Astrocyte (in vitro differentiated cells and primary cell): ENCODE measurements at places on chromosomes 1 and 21.

DNA sequence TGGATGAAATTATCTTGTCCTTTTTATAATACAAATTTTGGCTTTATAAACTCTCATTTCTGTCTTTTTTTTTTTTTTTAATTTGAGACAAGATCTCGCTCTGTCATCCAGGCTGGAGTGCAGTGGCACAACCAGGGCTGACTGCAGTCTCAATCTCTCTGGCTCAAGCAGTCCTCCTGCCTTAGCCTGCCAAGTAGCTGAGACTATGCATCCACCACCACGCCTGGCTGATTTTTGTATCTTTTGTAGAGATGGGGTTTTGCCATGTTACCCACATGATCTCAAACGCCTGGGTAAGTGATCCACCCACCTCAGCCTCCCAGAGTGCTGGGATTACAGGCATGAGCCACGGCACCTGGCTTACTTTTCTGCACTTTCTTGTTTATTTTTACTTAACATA is 7.5 kb downstream of the TOR1AIP1 start:
- no peak for DNase-seq

DNA sequence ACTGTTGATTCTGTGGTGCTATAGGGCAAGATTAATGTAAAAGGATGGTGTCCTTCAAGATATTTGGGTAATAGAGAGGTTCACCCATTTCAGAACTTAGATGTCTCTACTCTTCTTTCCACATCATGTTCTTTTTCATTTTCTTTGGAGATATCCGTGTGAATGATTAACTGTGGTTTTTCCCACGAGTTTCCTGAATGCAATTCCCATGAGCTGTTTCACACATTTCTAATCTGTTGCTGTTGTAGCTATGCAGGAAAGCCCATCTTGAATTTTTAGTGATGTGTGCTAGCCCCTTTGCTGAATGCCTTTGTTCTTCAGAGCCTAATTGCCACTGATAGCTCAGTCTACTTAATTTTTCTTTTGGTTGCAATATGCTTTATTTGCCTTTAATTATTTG is 27.6 kb downstream of the SNX27 start:
- peak; percentile 76 for DNase-seq

DNA sequence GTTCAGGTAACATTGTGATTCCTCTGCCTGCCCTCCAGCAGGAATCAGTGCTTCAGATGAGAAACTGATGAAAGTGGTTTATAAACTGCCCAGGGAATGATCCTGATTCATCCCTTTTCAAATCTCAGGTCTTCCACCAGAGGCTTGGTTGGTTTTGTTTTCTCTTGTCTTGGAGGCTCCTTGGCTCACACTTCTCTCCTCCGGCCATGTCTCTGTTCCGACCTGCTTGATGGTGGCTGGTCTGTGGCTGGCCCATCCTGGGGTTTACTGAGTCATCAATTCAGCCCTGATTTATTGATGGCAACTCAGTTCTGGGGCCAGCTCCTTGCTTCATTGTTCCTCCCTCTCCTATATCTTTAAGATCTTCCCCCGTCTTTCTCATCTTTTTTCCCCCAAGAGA is 56.6 kb upstream of the SLC2A1 start:
- DNase-seq: no peak

DNA sequence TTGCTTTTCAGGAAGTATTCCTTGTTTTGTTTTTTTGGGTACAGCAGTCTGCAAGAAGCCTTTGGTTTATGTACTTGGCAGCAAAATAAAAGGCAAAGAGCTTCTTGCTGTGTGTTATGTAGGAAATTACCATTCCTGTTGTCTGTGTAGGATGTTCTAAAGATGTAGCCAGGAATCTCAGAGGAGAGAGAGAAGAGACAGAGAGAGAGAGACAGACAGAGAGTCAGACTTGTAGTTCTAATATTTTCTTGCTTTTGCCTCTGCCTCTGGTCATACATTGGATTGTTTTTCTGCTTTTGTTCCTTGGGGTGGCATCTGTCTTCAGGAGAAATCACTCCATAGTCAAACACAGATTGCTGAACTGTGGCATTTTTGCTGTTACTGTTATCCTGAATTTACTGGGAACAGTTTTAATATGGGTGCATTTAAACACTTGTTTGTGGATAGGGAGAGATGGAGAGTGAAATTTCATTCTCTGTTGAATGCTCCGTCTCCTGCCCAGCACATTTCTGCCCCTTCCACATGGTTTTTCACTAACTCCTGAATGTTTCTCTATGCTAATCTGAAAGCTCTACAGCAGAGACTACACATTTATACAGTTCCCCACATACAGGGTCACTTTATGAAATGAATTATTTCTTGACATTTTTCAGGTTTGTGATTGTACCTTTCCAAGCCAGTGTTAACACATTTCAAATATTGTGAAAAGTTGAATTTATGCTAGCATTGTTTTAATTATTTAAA is 49.8 kb downstream of the POU2F1 start:
- DNase-seq: no peak

GRCh38 chr1:36203554-36204346 is 20.5 kb upstream of the THRAP3 start:
- peak; percentile 42 for DNase-seq

- DNase-seq: no peak
Measured at GRCh38 chr1:150560576-150561253, 11.5 kb downstream of the ADAMTSL4 start.

GRCh38 chr1:154831462-154831861 is 38.6 kb downstream of the KCNN3 start:
- no peak for DNase-seq

- no peak for DNase-seq
Measured at GRCh38 chr1:203772836-203773235, 7.9 kb downstream of the LAX1 start.

DNA sequence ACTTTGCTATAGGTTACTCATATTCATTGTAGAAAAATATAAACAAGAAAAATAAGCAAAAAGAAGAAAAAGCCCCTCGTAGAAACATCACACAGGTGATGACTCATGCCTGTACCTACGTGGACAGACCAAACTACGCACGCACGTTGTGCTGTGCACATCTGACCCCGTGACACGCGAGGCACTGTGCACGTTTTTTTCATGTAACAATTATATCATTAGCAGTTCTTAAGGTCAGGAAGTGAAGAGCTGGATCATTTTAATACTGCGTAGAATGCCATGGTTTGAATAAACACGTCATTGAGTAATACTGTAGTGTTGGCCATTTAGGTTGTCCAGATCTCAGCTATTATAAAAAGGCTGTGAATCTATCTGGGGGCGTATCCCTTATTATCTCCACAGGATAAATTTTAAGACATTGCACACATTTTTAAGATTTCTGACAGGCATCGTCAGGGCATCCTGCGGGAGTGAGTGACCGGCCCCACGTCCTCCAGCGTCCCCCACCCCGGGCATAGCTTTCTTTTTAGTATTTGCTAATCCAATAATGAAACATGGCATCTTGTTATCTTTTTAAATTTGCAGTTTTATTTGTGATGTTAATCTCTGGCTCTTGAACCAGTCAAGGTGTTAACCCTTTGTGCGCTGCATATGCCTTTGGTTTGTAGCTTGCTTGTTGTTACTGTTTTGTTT is 23.4 kb upstream of the ADARB1 start:
- peak; percentile 73 for DNase-seq

- peak; percentile 88 for DNase-seq
Measured at GRCh38 chr1:164726235-164726634, 167.3 kb downstream of the PBX1 start.

DNA sequence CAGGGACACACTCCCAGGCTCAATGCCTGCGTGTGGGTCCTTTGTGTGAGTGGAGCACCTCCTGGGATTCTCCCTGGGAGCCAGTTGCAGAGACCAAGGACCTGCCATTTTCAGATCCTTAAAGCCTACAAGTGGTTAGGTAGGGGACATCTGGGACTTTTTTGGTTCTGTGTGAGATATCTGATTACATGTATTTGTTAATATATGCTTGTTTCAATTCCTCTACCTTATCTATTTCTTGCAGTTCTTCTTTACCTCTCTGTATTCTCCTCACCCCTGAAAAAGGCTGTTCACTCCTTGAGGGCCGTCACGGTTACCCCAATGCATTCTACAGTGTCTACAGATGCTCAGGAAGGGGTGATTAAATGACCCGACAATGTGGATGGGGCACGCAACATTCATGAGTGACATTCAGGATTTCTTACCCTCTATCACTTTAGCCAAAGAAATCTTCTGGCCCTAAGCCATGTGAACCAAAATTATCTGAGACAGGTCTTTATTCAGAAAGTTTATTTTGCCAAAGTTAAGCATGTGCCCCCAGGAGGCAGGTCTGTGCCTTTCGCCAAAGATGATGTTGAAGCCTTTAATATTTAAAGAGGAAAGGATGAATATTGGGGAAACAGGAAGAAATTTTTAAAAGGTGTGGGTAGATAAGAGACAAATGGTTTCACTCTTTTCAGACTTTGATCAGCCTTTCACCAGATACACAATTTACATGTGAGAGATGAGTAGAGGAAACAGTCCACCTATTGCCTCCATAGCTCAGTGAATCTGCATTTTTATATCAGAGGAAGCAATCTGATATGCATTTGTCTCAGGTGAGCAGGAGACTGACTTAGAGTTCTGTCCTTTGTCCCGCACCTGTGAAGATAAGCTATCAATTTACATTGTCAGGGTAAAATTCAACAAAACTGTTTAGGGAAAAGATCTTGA is 44.6 kb upstream of the MPZL1 start:
- DNase-seq: no peak

DNA sequence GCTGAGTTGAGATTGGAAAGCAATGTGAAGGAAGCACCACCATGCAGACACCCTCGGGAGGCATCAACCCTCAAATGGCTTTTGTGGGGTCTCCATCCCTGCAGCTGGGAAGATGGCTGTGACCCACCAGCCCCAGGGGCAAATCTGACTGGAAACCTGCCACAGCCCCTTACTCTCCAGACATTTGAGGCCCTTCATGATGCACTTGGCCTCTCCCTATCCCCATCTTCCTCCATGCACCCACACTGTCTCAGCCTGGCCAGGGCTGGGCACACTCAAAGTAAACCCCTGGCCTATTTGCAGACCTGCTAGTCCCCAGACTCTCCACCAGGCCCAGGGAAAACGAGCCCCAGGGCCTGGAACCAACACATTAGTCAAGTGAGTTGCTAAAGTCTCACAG is 205.2 kb downstream of the MATN1 start:
- no peak for DNase-seq

GRCh38 chr1:236397173-236397759 is 3.2 kb downstream of the EDARADD start:
- DNase-seq: no peak

DNA sequence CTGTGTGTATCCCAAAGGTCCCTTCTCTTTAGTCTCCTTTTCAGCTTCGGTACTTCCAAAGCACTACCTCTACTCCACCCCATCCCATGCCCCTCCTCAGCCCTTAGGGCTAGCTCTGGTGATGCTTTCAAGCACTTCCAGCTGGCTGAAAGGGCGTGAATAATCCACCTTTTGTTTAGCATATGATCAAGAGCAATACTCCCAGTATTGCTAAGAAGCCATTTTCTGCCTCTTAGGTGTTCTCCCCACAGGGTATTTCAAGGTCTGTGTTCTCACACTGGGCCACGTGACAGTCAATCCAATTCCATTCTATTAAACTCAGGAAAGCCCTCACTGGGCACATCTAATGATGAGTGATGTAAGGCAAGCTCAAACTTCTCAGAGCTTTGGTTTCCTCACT is 298.5 kb upstream of the PROX1 start:
- DNase-seq: no peak

DNA sequence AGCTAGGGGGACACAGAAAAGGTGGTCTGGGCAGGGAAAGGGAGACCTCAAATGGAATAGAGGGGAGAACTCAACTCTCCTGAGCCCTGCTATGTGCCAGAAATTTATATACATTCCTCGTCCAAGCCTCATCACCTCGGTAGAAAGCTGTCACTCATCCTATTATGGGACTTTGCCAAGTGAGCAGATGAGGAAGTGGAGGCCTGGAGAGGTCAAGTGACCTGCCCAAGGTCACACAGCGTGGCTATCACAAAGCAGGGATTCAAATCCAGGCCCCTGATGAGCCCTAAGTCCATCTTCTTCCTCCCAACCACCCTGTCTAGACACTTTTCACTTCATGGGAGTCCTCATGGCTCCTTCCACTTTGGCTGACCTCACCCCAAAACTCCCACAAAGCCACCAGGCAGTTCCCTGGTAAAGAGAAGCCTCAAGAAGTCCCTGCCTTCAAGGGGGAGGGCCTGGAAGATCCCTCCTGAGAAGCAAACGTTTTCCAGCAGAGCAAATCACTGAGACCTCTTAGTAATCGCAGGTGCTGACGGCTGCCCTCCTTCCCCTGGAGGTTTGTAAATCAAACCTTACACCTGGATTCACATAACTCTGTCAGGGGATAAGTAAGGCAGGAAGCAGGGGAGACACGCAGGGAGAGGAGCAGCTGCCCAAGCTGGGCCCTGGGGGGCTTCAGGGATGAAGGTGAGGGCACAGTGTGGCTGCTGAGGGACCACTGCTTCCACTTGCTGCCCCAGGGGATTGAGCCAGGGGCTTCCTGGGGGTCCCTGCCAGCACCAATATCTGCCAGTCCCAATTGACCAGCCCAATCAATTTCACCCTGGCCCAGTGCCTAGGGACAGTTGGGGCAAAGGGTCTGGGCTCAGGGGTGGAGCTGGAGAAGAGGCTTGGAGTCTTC is 351.2 kb downstream of the MATN1 start:
- DNase-seq: no peak

GRCh38 chr21:27047283-27047657 is 80.4 kb upstream of the ADAMTS5 start:
- DNase-seq: no peak

GRCh38 chr1:236024641-236025040 is 40.2 kb downstream of the NID1 start:
- DNase-seq: no peak

GRCh38 chr1:19420606-19421005 is 64.7 kb downstream of the CAPZB start:
- DNase-seq: no peak

GRCh38 chr1:16979475-16980327 is 719 bp downstream of the MFAP2 start:
- no peak for DNase-seq

GRCh38 chr21:36330904-36331303 is 10.9 kb downstream of the MORC3 start:
- DNase-seq: peak; percentile 30

- DNase-seq: no peak
Measured at GRCh38 chr21:25862112-25862511, 127.3 kb downstream of the GABPA start.

GRCh38 chr1:151146412-151147131 is at the start of gene SEMA6C:
SEMA6C (minus strand) TSS chr1:151146631; CDS start chr1:151142621, 4,010 bp downstream.
- peak; percentile 82 for DNase-seq

DNA sequence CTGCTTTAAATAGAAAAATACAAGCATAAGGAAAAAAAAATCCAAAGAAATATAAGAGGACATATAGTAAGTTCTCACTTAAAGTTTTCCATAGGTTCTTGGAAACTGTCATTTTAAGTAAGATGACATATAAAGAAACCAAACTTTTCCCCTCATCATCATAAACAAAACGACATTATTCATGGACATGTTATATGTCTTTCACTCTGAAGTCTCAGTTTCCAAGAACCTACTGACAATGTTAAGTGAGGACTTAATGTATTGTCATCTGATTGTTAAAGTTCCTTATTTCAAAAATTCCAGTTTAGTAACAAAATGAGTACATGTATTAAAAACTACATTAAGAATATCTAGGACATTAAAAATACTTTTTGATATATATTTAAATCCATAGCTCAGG is 69.6 kb upstream of the GFI1 start:
- no peak for DNase-seq

GRCh38 chr1:70891051-70891843 is 156.4 kb downstream of the PTGER3 start:
- no peak for DNase-seq

- no peak for DNase-seq
Measured at GRCh38 chr1:29632806-29633615, 396.7 kb downstream of the PTPRU start.
